ENCODE measurements at places on chromosomes 7 and 10.

GRCh38 chr7:44555350-44555749, 14.2 kb upstream of the NPC1L1 start:
- DNase-seq = no peak

- no peak for DNase-seq
These were observed 153.5 kb upstream of the C7orf33 start for GRCh38 chr7:148437043-148437442.

GRCh38 chr7:2520761-2521290, 1.3 kb downstream of the LFNG start:
- DNase-seq = no peak

- no peak for DNase-seq
These were observed 316.0 kb downstream of the AGMO start for GRCh38 chr7:15245831-15246230.

DNA sequence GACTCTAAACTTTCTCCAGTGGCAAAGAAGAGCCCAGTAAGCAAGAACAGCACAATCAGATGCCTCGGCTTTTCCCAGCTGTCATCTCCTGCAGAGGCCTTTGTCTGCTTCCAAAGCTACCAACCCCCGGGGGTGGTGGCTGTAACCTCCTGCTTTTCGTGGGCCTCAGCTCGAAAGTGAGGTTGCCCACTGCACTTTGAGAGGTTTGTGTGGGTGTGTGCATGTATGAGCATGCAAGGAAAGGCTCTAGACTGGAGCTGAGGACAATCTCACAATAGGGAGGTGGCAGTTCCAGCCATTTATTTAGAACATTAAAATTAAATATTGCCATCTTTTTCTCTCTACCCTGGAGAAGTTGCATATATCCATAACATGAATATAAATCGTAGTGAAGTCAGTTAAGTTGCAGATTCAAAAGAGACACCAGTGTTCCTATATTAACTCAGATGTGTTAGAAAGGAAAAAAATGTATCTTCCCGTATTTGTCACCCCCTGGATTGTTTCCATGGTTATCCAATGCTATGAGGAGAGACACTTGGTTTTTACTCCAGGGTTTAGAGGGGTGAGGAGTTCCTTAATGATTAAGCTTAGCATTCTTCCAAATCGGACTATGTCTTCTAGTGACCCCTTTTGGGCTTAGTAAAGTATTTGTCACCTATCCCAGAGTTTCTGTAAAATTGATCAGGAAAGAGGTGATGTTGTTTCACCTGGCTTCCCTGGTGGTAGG, 781.1 kb downstream of the INHBA start:
- DNase-seq = no peak

Data from stimulated activated CD8-positive, alpha-beta memory T cell treated with anti-CD3 and anti-CD28 coated beads, Interleukin-4, amount 100 ng/mL, for 48 hours (primary cell).